ENCODE measurements at places on chromosomes 16 and 17.

DNA sequence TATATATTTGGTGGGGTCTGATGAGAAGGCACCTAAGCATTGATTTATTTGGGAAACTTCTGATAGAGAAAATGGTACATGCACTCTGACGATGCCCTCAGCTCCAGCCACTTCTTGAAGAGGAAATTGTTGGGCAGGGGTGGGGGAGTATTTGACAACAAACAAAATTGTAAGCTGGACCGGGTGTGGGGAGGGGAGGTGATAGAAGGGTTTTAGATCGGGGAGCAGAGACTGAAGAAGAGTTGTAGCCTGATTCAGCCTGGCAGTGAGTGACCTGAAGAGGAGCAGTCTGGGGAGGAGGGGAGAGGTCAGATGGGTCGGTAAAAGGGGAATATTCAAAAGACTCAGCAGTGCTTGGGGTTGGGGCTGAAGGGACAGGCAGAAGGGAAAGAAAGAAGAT is 2284.7 kb downstream of the TP53TG3F start:
- no peak for DNase-seq

- DNase-seq: no peak
Measured at GRCh38 chr17:20225162-20226115, 216.3 kb downstream of the SPECC1 start.

GRCh38 chr16:87435372-87436224 is 43.5 kb downstream of the MAP1LC3B start:
- no peak for DNase-seq

DNA sequence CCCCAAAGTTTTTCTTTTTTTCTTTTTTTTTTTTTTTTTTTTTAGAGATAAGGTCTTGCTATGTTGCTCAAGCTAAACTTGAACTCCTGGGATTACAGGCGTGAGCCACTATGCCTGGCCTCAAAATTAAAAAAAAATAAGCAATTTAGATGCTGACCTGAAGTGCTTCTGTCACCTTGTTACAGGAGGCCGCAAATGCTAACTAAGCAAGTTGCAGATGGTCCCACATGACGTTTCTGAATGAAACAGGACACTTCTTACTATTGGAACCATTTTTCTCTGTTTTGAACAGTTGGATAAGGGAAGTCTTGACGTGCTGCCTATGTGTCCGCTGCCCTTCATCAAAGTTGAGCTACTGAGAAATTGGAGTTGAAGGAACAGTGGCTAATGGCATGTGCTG is 8.8 kb downstream of the ANKRD40CL start:
- no peak for DNase-seq

GRCh38 chr17:17062356-17062755 is 20.1 kb downstream of the MPRIP start:
- no peak for DNase-seq

GRCh38 chr17:55996826-55997225 is 156.4 kb upstream of the ANKFN1 start:
- no peak for DNase-seq

DNA sequence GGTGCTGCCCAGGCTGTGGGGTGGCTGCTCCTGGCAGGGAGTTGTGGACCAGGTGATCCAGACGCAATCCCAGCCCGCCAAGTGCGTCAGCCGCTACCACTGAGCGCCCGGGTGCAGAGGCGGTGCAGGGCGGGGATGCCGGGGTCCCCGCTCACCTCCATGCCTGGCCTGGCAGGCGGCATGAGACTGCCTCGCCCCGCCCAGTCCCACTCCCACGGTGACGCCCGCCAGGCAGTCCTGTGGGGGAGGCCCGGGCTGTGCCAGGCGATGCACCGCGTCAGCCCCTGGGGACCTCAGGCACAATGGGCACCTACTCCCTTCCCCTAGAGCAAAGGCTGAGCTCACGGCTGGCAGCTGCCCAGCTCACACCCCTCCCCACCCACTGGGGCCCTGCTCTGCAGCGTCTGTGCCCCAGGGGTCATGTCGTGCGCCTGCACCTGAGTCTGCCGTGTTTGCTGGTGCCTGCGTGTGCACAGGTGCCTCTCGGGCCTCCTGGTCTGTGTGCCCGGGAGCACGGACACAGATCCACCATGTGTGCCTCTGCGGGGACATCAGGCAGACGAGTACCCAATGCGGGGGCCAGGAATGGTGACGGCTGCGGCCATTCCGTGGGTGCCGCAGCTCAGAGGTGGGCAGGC is 5.3 kb downstream of the RPUSD1 start:
- no peak for DNase-seq

DNA sequence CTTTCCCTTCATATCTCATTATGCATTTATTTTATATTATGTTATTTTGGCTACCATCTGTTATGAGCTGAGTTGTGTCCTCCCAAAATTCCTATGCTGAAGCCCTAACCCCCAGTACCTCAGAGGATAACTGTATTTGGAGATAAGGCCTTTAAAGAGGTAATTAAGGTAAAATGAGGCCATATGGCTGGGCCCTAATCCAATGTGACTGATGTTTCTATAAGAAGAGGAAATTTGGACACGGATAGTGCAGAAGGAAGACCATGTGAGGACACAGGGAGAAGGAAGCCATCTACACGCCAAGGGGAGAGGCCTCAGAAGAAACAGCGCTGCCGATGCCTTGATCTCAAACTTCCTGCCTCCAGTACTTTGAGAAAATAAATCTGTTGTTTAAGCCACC is 557.7 kb upstream of the CDH5 start:
- DNase-seq: no peak

GRCh38 chr17:81082177-81083073 is 47.5 kb downstream of the BAIAP2 start:
- no peak for DNase-seq

DNA sequence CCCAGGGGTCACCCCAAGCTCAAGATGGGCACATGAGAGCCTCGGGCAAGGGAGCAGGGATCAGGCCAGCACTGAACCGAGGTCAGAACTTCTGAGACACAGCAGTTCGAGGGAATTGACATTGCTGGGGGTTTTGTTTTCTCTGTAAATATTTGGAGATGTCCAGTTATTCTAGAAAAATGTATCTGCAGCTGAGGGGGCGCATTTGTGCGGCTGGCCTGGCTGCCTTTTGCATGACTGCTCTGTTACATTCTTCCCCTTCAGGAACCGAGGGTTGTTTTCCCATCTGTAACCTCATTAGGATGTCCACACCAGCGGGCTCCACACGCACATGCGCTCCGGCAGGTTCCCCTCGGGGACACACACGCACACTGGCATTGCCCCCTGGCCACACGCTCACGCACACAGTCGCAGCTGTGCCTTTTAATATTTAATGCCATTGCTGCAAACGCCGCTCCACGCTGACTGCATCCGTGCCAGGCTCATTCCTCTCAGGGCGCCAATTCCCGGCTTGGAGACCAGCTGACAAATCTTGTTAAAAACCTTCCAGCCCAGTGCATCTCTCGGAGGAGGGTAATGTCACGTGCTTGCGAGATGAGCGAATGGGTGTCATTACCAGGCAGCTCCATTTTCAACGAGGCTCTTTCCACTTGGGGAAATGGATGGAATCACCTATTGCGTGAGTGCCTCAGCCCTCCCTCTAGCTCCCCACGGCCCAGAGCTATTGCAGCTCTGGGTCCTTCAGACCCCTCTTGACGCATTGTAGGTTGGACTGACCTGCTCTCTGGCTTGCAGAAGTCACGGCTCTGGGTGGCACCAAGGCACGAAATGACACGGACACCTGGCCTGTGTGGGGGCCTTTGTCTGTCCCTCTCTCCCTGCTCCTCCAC is 13.1 kb downstream of the CCR7 start:
- DNase-seq: no peak

- DNase-seq: no peak
Measured at GRCh38 chr17:68170246-68170645, 77.6 kb upstream of the AMZ2 start.

DNA sequence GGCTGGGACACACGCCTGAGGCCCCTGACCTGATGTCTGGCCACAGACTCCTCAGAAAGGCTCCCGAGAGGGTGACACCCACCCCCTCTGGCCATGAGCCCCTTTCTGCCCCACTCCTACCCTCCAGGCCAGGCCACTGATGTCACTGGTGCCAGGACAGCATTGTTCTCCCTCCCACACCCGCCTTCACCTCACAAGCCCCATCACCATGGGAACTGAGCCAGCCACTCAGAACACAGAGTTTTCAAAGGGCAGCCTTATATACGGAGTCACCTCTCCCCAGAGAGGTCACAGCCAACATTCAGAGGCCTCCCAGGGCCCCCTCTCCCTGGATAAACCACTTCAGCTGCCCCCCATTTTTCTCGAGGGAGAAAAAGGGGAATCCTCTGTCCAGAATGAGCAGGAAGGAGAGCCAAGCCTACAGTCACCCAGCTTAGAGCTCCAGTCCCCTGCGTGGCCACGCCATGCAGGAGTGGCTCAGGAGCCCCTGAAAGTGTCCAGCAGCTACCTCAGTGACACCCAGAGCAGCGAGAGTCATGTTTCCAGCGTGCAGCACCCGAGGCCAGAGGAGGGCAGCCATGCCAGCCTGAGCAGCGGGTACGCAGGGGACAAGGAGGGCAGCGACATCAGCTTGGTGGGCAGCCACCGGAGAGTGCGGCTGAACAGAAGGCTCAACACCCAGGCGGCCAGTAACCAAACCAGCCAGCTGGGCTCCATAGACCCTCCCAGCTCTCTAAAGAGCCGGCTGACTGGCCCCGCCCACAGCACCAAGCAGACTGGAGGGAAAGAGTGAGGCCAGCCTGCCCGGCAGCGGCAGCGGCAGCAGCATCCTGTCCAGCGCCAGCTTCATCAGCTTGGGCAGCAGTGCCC is at the start of gene C16orf82:
Gene C16orf82 (plus strand): TSS at position 260 of the 870 bp plus-strand sequence.
- DNase-seq: no peak

DNA sequence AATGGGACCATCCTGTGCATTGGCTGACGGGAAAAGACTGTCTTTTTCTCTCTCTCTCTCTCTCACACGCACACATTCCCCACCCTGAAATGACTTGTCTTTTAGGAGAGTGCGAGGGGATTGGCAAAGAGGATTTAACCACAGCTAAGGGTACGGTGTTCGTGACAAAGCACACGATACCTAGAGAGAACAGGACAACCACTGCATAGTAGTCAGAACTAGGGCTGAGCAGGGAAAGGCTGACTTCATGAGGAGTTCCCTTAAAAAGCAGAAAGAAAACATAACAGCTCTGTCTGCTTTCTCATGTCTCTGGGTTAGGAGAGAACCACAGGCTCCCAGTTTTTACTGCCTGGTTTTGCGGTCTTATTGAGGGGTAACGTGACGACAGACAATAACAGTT is 742.8 kb upstream of the SOX9 start:
- no peak for DNase-seq

DNA sequence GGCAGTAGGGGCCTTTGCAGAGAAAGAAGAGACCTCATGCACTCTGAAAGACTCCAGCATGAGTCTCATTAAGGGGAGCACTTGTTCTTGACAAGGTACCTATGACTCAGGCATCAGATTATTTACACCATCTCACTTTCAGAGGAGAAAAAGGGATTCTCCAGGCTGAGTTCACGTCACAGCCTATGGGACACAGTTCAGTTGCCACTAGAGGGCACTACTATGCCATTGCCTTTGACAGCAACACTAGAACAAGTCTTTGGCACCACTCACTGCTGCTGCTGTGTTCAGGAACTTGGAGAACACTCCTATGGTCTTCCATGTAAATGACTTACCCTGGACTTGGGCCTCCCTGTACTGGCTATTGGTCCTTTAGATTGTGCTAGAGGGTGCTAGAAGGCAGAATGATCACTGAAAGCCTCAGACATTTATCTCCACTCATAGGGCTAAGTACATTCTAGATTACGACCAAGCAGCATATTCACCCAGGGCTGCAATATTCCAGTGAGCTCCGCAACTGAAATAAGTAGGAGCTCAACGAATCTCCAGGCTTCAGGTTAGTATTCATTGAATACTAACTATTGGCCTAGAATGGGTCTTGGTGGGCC is 225.1 kb upstream of the CA10 start:
- DNase-seq: no peak
